Stimulated activated CD4-positive, alpha-beta T cell treated with anti-CD3 and anti-CD28 coated beads, TNF-alpha, amount 100 ng/mL, for 48 hours (primary cell): ENCODE measurements at places on chromosomes 16 and 17.

DNA sequence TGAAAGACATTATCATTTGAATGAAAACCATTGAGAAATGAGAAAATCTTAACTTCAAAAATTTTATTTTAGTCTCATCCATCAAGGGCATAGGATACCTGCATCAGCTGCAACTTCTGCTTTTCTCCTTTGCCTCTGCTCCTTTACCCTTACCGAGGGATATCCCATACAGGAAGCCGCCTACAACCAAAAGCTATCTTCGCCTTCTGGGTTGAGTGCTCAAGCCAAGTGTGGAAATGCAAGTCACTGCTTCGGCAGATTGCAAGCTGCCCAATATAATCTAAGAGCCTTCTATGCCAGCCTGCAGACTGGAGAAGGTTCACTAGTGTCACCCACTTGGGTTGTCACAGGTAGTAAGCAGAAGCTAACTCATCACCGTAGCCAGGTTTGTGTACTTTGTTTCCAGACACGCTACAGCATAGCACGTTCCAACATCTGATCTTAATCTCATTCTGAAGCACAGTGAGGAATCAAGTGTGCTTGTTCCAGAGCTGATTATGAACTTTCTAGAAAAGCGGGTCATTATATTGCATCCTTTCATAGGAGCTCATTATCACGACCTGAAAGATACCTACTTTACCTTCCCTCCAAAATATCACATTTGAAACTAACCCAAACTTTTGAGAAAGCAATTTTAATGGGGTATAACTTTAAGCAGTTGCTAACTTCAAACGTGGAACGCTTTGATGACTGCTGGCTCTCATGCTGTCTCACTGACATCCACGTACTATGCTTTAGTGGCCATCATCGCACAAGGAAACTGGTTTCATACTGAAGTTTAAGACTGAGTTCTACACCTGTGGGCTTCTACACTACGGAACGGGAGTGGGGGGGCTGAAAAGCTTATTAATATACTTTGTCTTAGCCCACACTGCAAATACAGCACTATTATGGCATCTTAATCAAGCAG lies 8.0 kb upstream of the UNK start:
- no peak for DNase-seq

GRCh38 chr16:74847202-74847601 lies 72.6 kb upstream of the FA2H start:
- no peak for DNase-seq

GRCh38 chr16:81096715-81097208 lies 567 bp upstream of the GCSH start:
- DNase-seq, result no peak

GRCh38 chr17:77498791-77499698 lies 358.3 kb downstream of the SEC14L1 start:
- no peak for DNase-seq

DNA sequence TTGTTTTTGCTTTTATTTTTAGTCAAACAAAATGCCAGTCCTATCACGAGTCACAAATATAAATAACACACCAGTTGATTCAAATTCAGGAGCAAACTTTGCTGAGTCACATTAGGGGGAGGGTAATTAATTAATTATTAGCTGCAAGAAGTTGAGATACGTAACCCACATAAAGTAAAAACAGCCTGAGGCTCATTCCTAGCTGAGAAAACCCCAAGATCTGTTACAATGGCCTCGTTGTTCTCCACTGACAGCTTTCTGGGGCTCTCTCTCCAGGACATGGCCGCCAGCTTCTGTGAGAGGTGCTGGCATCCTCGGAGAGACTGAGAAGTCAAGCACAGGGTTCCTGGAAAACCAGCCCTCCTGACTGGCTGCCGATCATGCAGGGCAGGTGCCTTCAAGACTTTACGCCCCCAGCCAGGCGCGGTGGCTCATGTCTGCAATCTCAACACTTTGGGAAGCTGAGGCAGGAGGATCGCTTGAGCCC lies 11.1 kb downstream of the RAB40B start:
- no peak for DNase-seq
